T47D (cell line): ENCODE measurements at places on chromosomes 13 and 19.

- DNase-seq: no peak
These were observed 2.6 kb upstream of the CARD8 start for GRCh38 chr19:48258350-48258749.

DNA sequence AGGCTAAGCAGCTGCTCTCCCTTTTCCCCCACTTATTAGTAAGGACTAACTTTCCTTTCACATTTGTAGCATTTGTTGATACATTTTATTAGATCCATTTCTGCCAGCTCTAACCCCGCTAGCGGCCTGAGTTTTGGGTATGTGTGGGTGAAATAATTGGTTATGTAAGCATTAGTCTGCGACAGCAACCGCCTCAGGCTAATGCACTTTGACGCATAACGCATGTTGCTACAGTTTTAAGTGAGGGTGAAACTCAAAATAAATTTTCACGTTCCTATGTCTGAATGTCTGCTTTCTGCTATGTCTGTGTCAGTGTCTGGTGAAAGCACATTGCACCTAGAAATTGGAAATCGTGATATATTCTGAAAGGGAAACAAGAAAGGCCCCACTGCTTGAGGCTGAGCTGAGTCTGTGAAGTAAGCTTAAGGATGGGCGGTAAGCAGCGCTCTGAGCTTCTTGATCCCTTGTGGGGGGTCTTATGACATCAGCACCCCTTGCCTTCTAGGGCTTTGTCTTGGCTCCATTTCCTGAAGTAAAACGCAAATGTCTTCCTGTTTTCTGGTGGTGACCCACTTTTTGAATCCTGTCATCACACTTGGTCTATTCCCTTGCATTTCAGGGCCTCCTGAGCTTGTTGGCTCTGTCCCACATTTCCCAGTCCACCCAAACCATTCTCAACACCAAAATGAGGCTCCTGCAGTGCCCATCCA lies 648.3 kb upstream of the ARGLU1 start:
- DNase-seq: no peak

GRCh38 chr13:83620530-83621220 lies 261.6 kb downstream of the SLITRK1 start:
- DNase-seq: no peak

- DNase-seq: no peak
These were observed 23.5 kb downstream of the TFDP1 start for GRCh38 chr13:113607889-113608635.

- DNase-seq: no peak
These were observed 378.9 kb downstream of the SLITRK1 start for GRCh38 chr13:83503424-83503823.

- DNase-seq: no peak
These were observed 37.3 kb upstream of the ALOX5AP start for GRCh38 chr13:30697996-30698401.

- DNase-seq: no peak
These were observed 8.2 kb downstream of the KCTD12 start for GRCh38 chr13:76878043-76878442.

DNA sequence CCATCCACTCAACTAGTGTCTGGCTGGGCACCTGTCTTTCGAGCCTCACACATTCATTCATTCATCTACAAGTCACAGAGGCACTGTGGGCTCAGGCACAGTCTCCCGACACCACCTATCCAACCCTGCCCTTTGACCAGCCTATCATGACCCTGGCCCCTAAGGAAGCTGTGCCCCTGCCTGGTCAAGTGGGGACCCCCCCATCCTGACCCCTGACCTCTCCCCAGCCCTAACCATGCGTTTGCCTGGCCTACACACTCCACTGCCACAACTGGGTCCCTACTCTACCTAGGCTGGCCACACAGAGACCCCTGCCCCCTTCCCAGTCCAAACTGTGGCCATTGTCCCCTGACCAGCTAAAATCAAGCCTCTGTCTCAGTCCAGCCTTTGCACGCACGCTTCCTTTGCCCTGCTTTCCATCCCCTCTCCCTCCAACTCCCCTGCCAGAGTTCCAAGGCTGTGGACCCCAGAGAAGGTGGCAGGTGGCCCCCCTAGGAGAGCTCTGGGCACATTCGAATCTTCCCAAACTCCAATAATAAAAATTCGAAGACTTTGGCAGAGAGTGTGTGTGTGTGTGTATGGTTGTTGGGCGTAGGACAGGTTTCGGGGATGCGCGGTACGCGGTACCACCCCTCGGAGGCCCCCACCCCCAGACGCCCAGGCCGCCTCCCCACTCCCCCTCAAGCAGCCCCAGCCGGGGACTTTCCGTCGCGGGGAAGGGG lies 404 bp upstream of the IL27RA start:
- no peak for DNase-seq

DNA sequence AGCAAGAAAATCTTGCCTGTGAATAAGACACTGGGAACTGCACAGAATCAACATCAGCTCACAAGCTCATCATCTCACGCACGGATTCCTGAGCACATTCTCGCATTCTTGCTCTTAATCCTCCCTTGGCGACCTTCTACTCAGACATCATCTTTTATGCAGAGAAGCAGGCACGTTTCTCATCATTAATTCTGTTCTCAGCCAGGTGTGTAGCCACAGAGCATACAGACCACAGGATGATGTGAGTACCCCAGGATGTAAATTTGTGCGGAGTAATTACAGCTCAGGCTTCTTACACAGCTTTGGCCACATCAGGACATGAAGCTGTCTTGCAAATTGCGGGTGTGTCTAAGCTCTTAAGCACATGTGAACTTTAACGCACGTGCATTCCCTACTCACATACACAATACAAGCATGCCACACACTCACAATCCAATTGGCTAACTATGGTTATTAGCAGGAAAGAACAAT lies 36.5 kb upstream of the SACS start:
- no peak for DNase-seq

DNA sequence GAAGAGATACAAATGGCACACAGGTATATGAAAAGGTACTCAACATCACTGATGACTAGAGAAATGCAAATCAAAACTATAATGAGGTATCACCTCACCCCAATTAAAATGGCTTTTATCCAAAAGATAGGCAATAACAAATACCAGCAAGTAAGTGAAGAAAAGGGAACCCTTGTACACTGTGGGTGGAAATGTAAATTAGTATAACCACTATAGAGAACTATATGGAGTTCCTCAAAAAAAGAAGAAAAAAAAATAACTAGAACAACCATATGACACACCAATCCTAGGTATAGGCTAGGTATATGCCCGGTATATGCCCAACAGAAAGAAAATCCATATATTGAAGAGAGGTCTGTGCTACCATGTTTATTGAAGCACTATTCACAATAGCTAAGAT lies 150.9 kb downstream of the VWA8 start:
- DNase-seq: no peak

DNA sequence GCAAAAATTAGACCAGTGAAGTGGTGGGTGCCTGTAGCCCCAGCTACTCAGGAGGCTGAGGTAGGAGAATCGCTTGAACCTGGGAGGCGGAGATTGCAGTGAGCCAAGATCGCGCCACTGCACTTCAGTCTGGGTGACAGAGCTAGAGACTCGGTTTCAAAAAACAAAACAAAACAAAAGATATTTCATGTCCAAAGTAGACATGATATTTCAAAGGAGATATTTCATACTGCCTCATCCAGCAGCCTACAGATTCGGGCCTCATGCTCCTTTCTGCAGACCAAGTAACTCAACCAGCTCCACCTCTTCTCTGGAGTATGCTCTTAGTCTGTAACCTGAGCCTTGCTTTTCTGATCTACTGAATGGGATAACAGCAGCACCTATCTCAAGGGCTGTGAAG lies 15.0 kb downstream of the ZC3H4 start:
- no peak for DNase-seq

- no peak for DNase-seq
These were observed 12.8 kb downstream of the ZNF439 start for GRCh38 chr19:11861301-11861700.

DNA sequence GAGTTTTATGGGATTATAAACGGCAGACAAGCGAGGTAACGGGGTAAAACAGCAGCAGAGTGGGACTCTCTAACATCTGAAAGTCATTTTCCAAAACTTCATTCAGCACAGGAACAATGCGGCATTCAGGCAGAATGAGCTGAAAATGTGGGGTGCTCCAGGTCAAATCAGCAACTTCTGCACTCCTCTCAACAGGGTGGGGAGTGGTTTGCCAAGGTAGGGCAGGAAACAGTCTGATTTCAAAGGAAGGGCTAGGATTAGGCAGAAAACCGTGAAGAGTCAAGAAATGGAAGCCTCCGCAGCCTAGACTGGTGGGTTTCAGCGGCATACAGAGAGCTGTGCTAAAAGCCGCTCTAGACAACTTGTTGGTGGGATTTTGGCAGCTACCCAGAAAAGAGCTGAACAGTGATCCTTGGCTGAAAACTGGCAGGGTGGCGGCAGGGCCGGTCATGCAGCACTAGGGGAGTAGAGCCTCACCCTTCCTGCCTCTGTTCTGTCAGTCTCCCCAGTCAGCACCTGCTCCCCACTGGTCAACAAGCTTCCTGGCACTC lies 154.2 kb upstream of the KLF12 start:
- no peak for DNase-seq

- no peak for DNase-seq
These were observed 39.1 kb downstream of the DOCK9 start for GRCh38 chr13:98938801-98939200.

DNA sequence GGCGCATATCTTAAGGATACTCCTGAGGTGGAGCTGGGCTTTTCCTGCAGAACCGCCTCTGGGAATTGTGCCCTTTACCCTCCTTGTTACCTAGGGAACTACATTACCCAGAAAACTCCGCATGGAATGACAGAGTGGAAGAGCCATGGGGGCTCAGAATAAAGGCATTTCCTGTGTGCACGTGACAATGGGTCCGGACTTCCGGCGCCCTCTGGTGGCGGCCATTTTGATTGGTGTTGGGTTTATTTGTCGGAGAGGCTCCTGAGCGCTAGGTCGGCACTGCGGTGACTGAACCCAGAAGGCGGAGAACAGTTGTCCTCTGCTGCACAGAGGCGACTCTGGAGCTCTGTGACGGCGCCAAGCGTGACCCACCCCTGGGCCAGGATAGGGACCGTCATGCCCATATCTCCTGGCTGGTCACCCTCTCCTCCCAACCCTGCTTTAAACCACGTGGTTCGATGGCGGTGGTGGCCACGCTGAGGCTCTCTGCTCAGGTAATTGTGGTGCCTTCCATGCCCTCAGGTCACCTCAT lies at the start of gene ZNF587B:
TSS of gene ZNF587B (plus strand) at position 229 of the 532 bp plus-strand sequence. CDS start at position 459, 230 bp downstream.
- DNase-seq: no peak

GRCh38 chr19:57788114-57788692 lies 18.7 kb downstream of the ZNF586 start:
- DNase-seq: no peak

GRCh38 chr13:20497006-20497775 lies 28.5 kb downstream of the CRYL1 start:
- DNase-seq: no peak

DNA sequence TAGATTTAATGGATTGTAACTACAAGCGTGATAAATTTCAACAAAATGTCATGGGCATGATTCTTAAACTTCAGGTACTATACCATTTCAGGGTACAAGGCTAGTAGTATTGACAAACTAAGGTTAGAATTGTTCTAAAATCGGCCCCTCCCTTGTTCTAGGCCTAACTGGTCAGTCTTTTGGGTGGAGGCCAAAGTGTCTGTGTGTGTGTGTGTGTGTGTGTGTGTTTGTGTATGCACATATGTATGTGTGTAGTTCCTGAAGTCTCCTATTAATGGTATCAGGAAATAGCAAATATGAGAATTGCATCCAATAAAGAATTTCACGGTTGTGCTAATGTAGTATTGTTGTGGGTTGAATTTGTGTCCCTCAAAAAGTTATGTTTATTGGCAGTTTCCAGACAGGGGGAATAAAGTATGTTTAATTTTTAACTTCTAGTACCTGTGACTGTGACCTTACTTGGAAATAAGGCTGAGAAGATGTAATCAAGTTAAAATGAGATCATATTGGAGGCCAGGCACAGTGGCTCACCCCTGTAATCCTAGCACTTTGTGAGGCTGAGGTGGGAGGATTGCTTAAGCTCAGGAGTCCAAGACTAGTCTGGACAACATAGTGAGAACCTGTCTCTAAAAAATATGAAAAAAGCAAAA lies 119.2 kb downstream of the KLF5 start:
- DNase-seq: no peak

DNA sequence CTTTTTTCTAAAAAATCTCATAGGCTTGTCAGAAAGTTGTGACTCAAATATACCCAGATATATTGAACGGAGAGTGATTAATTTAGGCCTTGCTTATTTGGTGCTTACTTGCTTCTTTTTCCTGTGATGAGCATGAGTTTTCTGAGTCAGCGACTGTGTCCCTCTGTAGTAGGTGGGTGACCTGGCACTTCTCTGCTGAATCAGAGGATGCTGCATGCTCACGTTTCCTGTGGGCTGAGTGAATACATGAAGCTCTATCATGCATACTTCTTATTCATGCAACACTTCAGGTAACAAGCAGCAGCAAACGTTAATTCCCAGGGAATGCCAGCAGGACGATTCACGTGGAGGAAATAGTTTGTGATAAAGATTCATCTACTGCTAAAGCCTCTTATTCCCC lies 245.0 kb downstream of the KLF5 start:
- no peak for DNase-seq

DNA sequence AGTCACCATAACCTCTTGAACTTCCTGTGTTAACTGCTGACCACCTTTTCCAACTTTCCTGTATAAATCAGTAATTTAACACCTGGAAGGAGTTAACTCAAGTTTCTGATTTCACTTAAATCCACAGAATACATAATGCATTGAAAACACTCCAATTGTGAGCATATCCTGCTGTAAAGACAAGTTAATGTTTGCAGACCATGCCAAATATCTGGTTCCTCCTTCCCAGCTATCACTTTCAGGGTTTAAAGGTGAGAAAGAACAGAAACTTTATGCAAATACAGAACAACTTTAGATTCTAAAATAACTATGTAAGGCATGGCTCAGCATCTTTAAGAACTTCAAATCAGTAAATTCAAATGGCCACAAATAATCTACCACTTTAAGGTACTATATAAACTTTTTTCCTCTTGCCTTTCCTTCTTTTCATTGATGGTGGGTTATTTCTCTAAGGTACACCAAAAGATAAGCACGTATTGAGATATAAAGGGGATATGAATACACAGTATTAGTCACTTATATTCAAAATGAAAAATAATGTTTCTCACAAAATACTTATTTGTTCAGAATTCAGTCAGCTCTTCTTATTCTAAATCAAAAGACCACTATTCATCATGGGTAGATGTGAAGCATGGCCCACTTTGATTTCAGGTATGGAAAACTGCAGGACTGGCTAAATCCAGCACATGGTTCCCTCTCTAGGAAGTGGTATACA lies 6.6 kb upstream of the TPTE2 start:
- no peak for DNase-seq

DNA sequence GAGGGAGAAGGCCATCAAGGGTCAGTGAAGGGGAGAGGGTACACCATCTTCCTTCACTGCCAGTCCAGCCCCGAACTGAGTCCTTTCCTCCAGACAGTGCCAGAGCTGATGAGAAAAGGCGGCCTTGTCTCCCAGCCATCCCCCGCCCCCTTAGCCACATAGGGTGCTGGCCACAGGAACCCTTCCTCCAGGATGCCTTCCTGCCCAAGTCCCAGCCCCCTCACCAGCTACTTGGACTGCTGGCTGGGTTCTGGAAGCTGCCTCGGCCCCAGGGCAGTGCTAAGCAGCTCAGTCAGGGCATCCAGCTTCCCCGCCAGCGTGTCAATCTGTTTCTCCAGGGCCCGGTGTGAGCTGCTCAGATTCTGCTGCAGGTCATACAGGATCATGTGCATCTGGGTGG lies 12.6 kb upstream of the SMG9 start:
- DNase-seq: no peak

GRCh38 chr13:66532845-66533244 lies 697.3 kb downstream of the PCDH9 start:
- DNase-seq: no peak

- DNase-seq: no peak
These were observed 86.0 kb downstream of the ATP11A start for GRCh38 chr13:112775791-112776279.

GRCh38 chr13:98972627-98973026 lies 5.2 kb downstream of the DOCK9 start:
- peak; percentile 78 for DNase-seq
